ENCODE measurements at places on chromosomes 13 and 19.
A peak's percentile ranks its signal among the peaks of the same experiment; 100 is the strongest.

- DNase-seq: no peak
These were observed 108.6 kb downstream of the ELF1 start for GRCh38 chr13:40910324-40911050.

DNA sequence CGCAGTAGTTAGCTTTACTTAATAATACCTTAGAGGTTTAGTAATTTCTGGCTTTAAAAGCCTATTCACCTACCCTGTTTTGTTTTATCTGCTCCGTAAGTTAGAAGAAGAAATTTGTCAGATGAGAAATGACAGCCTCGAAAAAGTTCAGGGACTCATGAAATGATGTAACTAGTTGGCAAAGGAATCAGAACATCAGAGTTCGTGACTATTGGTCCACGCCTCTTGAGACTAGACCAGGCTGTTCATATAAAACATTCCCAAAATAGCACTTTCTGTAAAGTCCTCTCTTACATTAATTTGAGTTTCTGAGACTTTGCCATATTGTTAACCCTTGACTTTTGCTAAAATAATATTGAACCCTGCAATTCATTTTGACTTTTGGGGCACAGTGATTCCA is 92.0 kb downstream of the HS6ST3 start:
- DNase-seq: no peak

DNA sequence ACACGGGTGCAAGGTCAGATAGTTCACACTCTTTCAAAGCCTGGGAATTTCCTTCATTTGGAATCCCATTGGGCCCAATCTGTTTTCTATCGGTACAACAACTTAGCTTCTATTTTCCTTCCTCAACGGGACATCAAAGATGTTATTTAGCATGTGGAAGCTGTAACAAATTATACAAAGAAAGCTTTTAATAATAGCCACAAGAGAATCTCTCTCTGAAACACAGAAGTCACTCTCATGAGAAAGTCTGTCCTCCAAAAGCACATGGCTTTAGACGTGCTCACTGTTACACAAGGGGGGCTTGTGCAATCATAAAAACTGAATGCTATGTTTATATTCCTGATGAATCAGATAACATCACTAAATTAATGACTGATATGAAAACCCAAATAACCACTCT is 28.9 kb upstream of the CYSLTR2 start:
- DNase-seq: no peak

DNA sequence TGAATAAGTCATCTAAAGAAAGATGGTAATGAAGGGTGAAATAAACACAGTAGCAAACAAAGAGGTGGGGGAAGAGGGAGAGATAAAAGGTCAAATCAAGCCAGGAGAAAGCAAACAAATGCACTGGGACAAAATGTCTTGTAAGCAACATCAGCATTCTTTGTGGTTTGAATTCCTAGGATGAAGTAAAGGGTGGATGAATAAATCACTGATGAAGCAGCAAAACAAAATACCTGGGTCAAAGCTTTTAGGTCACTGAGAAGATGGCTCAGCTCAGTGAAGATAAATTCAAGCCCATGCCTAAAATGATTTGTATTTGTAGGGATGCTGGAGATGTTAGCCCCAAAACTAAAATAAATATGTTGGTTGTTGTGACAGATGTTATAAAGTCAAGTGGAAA is 86.5 kb upstream of the FBXL3 start:
- DNase-seq: no peak

DNA sequence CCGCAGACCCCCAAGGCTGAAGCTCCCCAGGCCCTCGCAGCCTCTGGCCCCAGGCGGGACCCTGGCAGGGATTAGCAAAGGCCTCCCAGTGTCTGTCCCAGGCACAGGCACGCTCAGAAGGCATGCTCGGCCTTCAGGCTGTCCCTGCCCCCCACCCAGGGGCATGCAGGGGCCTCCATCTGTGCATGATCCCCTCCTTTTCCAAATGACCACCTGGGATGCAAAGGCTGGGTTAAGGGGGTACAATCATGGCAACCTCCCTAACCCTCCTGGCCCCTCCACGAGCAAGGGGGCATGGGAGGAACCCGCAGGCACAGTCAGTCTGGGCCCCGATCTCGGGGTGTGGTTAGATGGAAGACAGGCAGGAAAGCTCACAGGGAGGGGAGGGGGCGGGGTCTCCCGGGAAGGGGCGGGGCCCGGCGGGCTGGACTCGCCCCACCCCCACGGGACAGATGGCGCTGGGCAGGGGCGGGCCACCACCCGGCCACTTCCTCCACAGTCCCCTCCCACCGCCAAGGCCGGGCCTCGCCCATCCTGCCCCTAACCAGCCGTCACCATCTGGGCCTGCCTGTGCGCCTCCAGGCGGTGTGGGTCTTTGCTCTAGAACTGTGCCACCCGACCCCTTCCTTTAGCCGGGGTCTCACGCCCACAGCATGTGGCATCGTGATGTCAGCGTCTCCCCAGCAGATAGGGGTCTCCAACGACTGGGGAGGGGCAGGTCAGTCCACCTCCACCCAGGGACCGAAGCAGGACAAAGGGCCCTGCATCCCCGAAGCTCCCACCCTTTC is 7.0 kb upstream of the REXO1 start:
- DNase-seq: no peak

DNA sequence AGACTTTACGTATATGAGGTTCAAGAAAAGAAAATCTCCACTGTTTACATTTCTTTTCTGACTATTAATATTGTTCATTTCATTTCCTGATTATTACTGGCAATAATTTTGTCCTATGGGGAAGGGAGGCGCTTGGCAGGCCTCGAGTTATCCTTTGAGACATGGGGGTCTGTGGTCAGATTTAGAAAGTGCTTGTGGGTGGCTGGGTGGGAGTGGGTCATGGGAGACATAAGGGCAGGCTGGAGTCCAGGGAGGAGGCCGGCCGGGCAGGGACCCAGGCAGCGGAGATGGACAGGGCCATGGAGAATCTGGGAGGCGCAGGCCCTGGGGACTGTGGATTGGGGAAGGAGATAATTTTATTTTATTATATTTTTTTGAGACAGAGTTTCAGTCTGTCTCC is 40.1 kb downstream of the LTBP4 start:
- no peak for DNase-seq

DNA sequence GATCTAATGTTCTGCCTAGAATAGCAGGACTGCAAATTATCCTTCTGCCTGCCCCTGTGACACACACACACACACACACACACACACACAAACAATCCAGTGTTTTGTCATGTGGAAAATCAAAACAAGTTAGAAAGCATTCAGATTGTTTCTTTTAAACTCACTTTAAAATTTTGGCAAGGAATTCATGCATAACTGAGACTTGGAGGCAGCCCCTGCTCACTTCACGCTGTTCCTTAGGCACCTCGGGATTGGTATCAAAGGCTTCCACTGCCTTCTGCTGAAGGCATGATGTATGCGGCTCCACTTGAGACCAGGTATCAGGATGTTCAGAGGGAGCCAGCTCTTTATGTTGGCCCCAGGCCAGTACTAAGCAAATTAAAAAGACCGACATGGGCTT is 158.7 kb downstream of the OXGR1 start:
- DNase-seq: no peak

GRCh38 chr13:107035186-107035585 is 467.2 kb upstream of the ARGLU1 start:
- no peak for DNase-seq

GRCh38 chr13:39540929-39541605 is 61.9 kb downstream of the LHFPL6 start:
- DNase-seq: no peak

- DNase-seq: no peak
These were observed 7.9 kb upstream of the ZNF606 start for GRCh38 chr19:58010507-58010906.

DNA sequence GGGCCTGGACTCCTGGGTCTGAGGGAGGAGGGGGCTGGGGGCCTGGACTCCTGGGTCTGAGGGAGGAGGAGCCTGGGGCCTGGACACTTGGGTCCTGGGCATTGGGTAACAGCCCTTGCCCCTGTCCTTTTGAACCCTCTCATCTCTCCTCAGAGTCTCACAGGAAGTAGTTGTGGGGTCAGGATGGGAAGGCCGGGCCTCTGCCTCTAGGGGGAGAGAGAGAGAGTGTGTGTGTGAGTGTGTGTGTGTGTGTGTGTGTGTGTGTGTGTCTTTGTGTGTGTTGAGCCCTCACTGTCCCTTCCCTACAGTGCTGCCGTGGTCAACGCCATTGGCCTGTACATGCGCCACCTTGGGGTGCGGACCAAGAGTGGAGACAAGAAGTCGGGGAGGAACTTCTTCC is 10.9 kb downstream of the ARHGEF1 start:
- DNase-seq: no peak

GRCh38 chr19:56671613-56671994 is at the start of gene ZNF835:
ZNF835 (minus strand) TSS chr19:56671757; CDS start chr19:56665198, 6,559 bp downstream.
- DNase-seq: peak; percentile 20

GRCh38 chr13:23778002-23778652 is 111.1 kb downstream of the MIPEP start:
- no peak for DNase-seq

DNA sequence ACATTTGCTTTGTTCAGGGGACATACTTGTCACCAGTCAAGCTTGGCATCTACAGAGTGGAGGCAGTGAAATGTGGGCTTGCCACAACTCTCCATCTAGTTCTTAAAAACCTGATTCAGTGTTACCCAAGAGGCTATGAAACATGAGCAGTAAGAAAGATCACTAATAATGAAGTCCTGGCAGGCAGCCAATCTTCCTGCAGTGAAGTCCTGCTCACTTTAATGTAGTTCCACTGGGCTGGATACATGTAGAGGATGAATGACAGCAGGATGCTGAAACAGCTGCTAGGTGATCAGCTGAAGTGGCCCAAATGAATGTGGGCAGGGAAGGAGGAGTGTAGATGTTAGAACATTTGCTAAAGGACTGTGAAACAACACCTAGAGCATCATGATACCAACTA is 1213.1 kb downstream of the OLFM4 start:
- no peak for DNase-seq

- DNase-seq: no peak
These were observed 4.4 kb downstream of the ZNF211 start for GRCh38 chr19:57637379-57637778.

DNA sequence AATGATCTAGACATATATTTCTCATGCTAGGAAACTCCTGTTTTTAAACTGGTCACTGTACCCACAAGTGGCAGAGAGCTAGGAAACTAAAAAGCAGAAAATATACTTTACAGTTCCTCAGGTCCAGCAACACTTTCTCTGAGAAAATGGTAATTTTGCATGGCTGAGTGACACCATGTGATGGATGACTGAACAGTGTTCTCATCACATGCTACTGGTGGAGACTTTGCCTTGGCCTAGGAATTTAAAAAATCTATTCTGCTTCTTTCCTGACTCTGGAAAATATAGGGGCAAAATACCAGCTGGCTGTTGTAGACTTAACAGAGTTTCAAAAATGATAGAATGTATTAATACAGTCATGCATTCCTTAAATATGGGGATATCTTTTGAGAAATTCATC is 50.0 kb downstream of the LATS2 start:
- DNase-seq: no peak

GRCh38 chr13:35342440-35342839 is 134.0 kb downstream of the MAB21L1 start:
- no peak for DNase-seq

- DNase-seq: no peak
These were observed 8.0 kb downstream of the ARHGEF1 start for GRCh38 chr19:41890936-41891335.

GRCh38 chr13:108121406-108121805 is 93.9 kb downstream of the LIG4 start:
- no peak for DNase-seq

DNA sequence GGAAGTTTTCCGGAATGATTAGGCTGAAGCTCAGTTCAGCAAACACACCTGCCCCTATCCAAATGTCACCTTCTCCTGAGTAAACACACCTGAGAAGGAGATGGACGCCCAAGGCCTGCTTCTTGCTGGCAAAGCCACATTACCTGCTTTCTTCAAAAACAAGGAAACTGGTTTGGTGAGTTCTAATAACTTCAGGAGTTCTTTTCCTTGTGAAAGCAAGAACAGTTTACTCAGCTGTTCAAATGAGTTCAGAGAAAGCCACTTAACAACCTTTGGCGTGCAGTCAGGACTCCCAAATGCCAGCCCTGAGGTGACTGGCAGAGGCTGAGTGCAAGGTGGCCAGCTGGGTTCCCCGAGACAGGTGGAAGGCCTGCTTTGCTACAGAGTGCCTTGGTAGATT is 160.5 kb downstream of the STK24 start:
- DNase-seq: no peak

GRCh38 chr19:30385666-30386065 is 13.5 kb downstream of the ZNF536 start:
- no peak for DNase-seq

- no peak for DNase-seq
These were observed 2832.9 kb upstream of the PCDH20 start for GRCh38 chr13:64248371-64249065.

- no peak for DNase-seq
These were observed 711 bp upstream of the MIPEP start for GRCh38 chr13:23889615-23890607.

DNA sequence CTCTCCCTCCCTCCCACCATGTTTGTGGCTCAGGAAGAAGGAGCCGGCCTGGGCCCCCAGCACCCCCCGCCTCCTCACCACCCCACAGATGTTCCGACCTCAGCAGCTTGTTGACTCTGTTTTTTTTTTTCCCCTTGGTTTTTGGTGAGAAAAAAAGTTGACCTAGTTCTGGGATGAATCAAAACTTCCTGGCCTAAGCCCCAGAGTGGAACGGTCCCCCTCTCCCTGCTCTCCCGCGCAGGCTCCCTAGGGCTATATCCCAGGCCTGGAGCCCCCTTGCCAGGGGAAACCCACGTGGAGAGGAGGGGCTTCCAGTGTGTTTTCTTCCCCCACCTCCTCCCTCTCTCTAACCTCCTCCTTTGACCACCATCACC is 4.0 kb downstream of the COL5A3 start:
- DNase-seq: no peak

GRCh38 chr19:23285948-23286347 is 35.8 kb upstream of the ZNF724 start:
- DNase-seq: no peak

DNA sequence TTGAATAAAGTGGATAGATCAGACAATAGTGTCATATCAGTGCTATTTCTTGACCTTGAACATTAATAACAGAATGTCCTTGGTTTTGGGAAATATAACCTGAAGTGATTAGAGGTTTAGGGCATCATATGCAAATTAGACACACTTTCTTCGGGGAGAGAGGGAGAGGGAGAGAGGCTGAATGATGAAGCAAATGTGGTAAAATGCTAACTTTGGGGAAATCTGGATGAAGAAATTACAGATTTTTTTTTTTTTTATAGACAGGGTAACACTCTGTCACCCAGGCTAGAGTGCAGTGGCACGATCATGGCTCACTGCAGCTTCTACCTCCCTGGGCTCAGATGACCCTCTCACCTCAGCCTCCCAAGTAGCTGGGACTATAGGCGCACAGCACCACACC is 3.9 kb upstream of the NCR1 start:
- DNase-seq: no peak

GRCh38 chr19:33194886-33195644 is 935 bp downstream of the LRP3 start:
- DNase-seq: no peak

GRCh38 chr19:50244695-50245094 is 41.3 kb downstream of the MYH14 start:
- no peak for DNase-seq

DNA sequence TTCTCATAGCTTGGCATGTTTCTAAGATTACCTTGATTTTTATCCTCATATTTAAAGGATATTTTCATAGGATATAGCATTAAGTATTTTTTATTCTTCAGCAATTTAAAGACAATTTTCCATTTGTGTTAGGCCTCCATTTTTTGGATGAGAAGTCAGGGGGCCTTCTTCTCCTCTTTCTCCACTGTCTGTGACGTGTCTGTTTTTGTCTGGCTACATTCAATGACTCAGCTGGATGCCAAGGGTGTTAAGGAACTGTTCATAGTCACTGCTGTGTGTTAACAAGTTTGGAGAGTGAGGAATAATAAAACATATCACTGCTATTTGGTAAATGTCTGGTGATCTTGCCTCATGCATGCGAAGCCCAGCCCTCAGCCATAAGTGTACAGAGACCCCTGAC is 36.4 kb downstream of the ZNF582 start:
- DNase-seq: no peak
